Renal cortex interstitium (tissue), 15 donors: ENCODE measurements at places on chromosomes 3 and 15. TPM values are rescaled to one million over a fixed set of nuclear protein-coding genes. Genes with fewer than 3 reads are reported as not detected.

The LIPH gene
- 1.1 TPM for polyA plus RNA-seq

DNA sequence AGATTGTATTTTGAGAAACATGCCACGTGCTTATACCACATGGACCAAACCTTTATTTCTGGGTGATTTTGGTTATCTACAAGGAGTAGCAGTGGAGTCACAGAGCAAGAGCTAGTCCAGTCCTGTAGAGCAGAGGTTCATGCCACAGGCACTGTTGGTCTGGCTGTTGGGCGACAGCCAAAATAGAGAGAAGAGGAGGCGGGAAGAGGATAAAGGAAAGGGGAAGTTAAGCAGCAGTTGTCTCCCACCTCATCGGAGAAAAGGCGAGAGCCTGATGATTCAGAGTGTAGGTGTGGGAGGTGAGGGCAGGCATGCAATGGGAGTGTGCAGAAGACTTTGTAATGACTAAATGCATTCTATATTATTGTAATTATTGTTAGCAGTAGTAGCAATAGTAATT is 237.5 kb upstream of the ROPN1 start:
- DNase-seq = no peak

- DNase-seq = peak; percentile 64
Observed at GRCh38 chr3:183253528-183254486, 754 bp downstream of the B3GNT5 start.

The OR5K2 gene
- polyA plus RNA-seq = 0.79 TPM

GRCh38 chr3:52458031-52458760 is 2.8 kb downstream of the NISCH start:
- DNase-seq = no peak
